ENCODE measurements at places on chromosomes 6 and 20.

GRCh38 chr20:63068711-63069367 is 62.1 kb upstream of the BHLHE23 start:
- no peak for DNase-seq

- DNase-seq, result no peak
These were observed 90.6 kb upstream of the FRMD1 start for GRCh38 chr6:168169624-168170023.

- DNase-seq, result peak; percentile 72
These were observed 51.9 kb upstream of the XRN2 start for GRCh38 chr20:21251278-21251677.

GRCh38 chr20:33584976-33585375 is 77.2 kb upstream of the C20orf144 start:
- DNase-seq, result no peak

- peak; percentile 52 for DNase-seq
These were observed 18.6 kb downstream of the ANKRD60 start for GRCh38 chr20:58209652-58210397.

DNA sequence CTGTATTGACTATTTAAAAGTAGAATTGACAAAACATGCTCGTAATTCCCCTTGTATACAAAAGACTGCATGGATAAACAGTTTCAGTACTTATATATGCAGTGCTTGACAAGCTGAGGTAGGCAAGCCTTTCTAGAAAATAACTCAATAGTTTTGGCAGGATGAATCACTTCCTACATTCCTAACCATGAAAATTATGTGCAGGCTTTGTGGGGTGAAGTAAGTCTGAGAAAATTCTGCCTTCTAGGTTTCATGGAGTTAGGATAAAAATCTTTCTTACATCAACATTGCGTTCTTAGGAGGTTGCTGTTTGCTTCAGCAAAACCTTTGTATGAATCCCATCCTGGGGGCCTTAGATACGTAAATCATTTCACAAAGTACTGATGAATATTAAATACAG is 801.4 kb upstream of the EYS start:
- no peak for DNase-seq

- DNase-seq, result no peak
These were observed 250.9 kb downstream of the ANKRD60 start for GRCh38 chr20:57977569-57977968.

DNA sequence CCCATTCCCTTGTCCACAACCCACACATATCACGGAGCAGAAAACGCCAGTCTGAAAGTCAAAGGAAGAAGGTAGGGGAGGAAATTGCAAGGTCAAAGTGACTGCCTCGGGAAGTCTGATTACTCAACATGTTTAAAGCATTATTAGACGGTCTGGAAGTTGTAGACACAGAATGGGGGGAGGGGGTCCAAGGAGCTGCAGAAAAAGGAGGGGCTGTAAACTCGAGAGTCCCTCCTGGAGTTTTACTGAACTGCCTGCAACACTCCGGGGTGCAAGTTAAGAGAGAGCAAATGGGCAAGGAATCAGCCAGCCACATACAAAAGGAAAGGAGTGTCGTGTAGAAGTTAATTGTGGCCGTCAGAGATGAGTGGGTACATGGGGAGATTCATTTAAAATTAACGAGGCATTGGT is 417.7 kb upstream of the JARID2 start:
- DNase-seq, result no peak

GRCh38 chr6:118867181-118867580 is 26.8 kb upstream of the ASF1A start:
- no peak for DNase-seq

DNA sequence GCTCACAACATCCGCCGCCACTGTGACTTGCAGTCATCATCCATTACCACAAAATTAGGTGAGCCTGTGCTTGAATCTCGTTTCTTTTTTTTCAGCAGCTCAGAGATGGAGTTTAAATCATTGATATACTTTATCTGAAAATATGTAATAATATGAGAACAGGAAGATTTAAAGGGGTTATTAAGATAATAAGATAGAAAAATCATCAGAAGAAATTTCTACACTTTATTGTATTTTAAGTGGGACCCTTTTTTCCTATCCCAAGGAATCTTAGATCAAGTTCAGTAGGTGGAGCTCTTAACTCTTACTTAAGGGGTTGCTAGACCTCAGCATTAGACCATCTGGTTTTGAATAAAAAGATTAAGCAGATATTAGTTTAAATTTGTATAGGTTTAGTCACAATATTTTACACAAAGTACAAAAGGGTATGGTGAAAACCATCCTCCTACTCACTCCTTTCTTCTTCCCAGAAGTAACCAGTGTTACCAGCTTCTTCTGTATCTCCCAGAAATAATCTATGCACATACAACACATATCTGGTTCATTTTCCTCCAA is 9.4 kb upstream of the NCOA7 start:
- DNase-seq, result peak; percentile 33

GRCh38 chr20:51331481-51331880 is 211.0 kb downstream of the NFATC2 start:
- DNase-seq, result no peak

DNA sequence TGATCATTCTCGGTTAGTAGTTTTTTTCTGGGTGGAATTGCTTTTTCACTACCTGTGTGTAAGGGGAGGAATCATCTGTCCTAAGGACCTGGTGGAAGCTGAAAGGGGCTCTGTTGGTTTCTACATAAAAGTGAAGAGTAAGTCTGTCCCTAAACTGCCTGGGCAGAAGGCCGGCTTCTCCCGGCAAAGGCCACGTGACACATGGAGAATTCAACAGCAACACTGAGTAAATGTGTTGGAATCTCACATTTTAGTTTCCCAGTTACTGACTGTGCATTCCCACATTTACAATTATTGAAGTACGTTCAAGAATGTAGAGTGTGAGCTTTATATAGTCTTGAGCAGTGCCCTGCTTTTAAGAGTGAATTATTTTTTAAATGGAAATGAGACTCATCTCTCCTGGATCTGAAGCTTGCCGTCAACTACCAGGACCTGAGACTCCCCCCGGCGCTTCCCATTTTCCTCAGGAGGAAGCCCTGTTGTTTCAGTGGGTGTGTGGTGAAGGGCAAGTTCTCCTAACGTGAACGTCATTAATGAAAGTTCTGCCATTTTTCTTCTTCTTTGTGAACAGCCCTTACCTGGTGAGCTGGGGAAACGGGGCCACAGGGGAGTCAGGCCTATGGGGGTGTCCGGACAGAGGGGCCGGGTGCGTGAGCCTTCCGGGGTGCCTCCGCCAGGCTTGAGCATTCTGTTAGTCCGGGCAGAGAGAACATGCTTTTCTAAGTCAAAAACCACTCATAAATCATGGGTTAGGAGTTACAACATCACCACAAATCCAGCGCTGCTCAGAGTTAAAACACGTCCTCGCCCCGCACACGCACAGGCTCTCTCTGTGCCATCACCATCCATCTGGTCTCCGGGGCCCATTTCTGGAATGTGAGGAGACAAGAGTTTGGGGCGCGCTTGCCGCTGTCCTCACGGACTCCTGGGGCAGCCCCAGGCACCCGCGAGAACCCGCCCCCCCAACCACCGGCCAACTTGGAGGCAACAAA is 56.6 kb upstream of the SMOC2 start:
- DNase-seq, result no peak

- DNase-seq, result no peak
These were observed 182.7 kb upstream of the OLIG3 start for GRCh38 chr6:137676888-137677287.

DNA sequence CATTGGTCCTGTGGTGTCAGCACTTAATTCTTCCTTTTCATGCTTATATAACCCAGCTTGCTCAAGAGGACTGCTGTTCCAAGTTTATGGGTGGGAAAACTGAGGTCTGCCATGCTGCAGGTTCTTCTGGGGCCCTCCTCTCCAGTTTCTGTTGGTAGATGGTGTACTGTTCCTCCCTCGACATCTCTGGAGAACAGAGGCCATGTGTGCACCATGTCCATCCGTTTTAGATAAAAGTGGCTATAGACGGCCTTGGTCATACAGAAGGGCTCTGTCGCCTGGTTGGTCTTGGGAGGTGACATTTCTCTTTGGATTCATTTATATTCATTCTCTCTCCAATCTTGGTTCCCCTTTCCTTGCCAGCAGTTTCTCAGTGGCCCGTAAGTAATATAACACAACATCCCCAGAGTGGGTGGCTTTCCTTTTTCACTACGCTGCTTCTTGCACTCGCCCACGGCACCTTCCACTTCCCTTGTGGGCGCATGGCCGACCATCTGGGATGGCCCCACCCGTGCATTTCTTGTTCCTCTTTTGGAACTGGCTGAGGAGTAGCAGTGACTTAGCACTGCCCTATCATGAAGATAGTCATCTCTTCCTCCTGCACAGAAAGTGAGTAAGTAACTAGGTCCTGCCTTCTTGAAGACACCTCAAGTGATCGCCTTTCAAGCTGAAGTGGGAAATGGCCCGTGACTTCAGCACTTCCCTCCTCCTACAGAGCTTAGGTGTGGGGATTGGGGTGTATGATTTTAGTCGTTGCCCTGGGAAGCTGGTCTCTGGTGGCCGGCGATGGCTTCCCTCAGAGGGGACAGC is 94.2 kb downstream of the RREB1 start:
- DNase-seq, result no peak

- no peak for DNase-seq
These were observed 13.2 kb upstream of the RSPH3 start for GRCh38 chr6:159013229-159013628.

DNA sequence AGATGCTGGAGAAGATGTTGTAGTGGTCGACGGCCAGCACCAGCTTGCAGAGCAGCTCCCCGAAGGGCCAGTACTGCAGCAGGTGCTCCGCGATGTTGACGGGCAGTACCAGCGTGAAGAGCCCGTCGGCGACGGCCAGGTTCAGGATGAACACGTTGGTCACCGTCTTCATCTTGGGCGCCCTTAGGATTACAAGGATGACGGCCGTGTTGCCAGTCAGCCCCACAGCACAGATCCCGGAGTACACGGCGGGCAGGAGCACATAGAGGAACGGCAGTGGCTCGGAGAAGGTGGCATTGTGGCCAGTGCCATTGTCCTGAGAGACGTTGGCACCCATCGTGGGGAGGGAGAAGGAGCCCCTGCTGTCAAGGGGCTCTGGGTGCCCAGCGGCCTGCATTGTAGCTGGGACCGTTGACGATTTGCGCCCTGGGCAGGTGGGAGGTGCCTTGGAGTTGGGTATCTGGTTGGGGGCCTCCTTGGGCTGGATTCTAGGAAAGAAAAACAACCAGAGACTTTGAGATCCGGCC is 867 bp downstream of the NPBWR2 start:
- DNase-seq, result no peak

DNA sequence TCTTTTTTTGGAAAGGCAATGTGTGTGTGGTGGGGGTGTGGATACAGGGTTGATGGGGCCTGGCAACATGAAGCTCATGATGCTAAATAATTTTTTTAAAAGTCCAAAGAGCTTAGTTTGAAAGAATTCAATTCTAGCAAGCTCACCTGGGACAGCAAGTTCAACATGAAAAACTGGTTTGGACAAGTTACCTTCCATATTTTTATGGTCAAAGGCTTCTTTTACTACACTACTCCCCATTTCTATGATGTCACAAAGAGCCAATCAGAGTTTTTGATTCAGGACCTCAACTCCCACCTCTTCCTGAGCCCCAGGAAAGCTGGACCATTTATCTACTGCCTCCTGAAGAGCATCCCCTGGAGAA is 66.1 kb upstream of the CTNNBL1 start:
- DNase-seq, result no peak

DNA sequence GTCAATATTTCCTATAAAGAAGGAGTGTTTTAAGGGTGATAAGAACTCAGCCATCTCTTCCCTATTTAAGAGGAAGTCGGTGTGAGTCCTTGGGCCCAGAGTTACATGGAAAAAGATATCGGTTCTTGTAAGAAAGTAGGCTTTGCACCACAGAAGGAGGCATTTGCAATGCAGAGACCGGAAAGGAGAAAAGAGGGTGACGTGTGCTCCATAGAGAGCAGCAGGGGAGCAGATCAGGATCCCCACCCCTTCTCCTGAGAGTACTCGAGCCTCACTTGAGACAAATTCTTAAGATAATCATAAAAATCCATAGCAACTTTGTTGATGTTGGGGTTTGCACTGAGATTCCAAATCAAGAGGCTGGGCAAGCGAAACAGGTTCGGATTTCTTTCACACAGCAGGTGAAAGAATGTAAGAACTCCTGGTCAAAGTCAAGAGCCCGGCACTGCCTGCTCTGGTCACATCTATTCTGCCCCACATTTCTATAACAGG is 27.8 kb downstream of the FOXA2 start:
- DNase-seq, result no peak

- no peak for DNase-seq
These were observed 78.4 kb downstream of the NOL4L start for GRCh38 chr20:32506721-32507120.

GRCh38 chr20:32069711-32070110 is 17.7 kb downstream of the HCK start:
- no peak for DNase-seq

DNA sequence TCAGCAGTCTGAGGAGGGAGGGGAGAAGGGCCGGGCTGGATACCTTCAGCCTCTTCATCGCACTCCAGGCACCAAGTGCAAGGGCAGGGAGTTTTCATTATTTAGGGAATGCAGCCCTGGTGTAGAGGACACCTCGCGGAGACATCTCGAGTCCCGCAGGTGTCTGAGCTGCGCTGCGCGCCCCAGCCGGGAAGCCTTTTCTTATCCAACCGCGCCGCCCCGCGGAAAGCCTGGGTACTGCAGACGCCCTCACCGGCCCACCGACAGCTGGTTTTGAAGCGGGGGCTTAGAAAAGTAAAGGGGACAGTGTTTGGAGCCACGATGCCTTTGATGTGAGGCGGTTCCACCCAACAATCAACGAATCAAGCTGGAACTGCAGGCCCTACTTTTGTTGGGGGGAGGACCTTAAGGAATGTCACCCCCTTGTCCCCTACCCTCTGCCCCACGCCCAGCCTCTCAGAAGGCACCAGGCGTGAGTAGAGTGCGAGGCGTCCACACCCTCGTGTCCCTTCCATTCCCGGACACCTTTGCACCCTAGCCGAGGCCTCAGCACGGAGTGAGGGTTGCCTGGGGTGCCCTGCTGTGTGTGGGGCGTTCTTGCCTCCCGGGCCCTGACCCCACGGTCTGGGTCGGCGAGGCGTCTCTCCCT is 8.6 kb downstream of the NKX2-2 start:
- DNase-seq, result peak; percentile 74

DNA sequence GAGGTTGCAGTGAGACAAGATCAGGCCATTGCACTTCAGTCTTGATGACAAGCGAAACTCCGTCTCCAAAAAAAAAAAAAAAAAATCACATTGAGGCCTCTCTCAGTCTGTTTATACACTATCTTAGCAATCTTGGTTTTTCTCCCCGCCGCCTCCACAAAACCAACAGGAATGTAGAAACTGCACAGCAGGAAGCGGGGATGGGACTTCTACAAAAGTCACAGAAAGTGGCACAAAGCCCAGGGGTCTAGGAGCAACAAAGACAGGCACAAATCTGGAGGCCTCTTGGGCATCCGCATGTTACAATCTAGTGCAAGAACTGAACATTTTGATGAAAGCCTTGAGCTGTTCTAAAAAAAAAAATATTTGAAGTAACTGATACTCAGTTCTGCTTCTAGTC is 48.6 kb downstream of the KDM1B start:
- DNase-seq, result no peak

- DNase-seq, result no peak
These were observed 8.7 kb downstream of the UBR2 start for GRCh38 chr6:42572523-42572922.

DNA sequence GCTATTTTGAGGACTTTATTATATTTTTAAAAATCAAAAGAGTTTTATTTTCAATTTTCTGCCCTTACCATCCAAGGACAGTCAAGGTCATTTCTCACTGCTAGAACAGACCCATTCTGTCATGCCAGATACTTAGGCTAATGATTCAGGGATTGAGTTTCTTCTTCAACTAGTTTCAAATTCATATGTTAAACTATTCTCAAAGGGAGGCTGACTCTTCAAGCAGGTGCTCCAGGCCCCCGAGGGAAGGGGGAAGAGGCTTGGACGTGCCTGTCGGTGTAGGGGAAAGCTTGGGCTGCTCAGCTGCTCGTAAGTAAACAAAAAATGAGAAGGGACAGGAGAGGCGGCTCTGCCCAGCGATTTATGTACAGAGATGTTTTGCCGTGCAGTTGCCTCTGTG is 69.4 kb upstream of the MYLIP start:
- DNase-seq, result no peak
